Liver (tissue), 10 donors: ENCODE measurements at places on chromosomes 5 and 9. TPM values are rescaled to one million over a fixed set of nuclear protein-coding genes. Genes with fewer than 3 reads are reported as not detected.

- no peaks in the 10 kb centered on the region for H3K36me3 ChIP-seq
- H3K4me1 ChIP-seq = peaks cover 10% of the 10 kb centered on the region
- H3K27ac ChIP-seq = no peak overlapping the region
- H3K27me3 ChIP-seq = no peaks in the 10 kb centered on the region
- no peak overlapping the region for H3K4me3 ChIP-seq
These were observed 38.0 kb downstream of the VAV2 start for GRCh38 chr9:133953976-133954709.

GRCh38 chr9:71647094-71647591 lies 121.2 kb downstream of the CEMIP2 start:
- H3K4me3 ChIP-seq = no peak overlapping the region
- no peaks in the 10 kb centered on the region for H3K27me3 ChIP-seq
- DNase-seq = peak; percentile 34
- H3K36me3 ChIP-seq = no peaks in the 10 kb centered on the region
- H3K27ac ChIP-seq = no peak overlapping the region
- peaks cover 6% of the 10 kb centered on the region for H3K4me1 ChIP-seq

DNA sequence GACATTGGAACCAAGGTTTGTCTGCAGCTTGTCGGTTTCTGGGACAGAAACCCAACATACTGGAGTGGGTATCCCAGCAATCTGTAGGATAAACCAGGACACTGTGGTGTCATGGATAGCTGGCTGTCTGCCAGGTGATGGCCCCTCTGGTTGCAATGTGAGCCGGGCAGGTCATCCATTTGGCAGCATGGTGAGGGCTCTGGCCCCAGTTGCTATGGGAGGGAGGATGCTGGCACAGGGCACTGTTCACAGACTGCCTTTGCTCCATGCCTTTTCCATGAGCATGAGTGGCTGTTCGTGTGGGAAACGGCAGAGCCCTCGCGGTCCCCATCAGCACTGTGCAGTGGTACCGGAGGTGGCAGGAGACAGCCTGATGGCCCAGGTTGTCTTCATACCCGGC lies 6.4 kb downstream of the S1PR3 start:
- H3K4me3 ChIP-seq = no peak overlapping the region
- no peaks in the 10 kb centered on the region for H3K27me3 ChIP-seq
- DNase-seq = no peak
- no peaks in the 10 kb centered on the region for H3K36me3 ChIP-seq
- no peak overlapping the region for H3K27ac ChIP-seq

Gene TMEM252
- not detected for polyA plus RNA-seq
